ENCODE measurements at places on chromosomes 3 and 15.

DNA sequence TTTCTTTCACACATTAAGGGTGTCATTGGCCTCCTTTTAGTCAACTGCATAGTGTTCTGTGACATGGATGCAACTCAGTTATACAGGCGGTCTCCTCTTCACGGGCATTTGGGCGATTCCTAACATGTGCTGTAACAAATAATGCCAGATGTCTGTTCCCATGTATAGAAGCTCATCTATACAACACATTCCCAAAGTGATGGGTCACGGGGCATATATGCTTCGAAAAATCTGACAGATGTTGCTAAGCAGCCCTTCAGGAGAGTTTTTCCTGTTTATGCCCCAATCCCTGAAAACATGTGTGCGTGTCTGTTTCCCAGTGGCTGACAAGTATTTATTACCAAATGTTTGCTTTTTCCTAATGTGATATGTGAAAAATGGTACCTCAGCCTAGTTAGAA is 25.8 kb downstream of the LRRK1 start:
- DNase-seq = no peak

DNA sequence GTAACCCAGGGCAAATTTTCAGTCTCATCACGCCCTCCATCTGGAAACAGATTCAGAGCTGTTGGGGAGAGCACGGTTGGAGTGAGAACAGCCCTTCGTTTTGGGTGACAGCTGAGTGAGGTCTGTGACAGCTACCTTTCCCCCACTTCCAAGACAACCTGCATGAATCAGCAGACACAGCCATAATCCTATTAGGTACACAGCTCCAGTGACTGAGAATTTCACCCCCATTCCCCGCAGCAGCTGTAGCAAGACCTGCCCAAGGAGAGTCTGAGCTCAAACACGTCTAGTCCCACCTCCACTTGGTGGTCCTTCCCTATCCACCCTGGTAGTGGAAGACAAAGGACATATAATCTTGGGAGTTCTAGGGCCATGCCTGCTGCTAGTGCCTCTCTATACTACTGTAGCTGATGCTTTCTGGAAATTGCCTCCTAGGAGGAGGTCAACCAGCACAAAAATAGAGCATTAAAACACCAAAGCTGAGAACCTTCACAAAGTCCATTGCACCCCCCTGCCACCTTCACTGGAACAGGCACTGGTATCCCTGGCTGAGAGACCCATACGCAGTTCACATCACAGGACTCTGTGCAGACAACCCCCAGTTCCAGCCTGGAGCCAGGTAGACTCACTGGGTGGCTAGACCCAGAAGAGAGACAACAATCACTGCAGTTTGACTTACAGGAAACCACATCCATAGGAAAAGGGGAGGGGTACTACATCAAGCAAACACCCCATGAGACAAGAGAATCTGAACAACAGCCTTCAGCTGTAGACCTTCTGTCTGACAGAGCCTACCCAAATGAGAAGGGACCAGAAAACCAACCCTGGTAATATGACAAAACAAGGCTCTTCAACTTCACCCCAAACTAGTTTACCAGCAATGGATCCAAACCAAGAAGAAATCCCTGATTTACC is 448.6 kb upstream of the CBLB start:
- no peak for DNase-seq

DNA sequence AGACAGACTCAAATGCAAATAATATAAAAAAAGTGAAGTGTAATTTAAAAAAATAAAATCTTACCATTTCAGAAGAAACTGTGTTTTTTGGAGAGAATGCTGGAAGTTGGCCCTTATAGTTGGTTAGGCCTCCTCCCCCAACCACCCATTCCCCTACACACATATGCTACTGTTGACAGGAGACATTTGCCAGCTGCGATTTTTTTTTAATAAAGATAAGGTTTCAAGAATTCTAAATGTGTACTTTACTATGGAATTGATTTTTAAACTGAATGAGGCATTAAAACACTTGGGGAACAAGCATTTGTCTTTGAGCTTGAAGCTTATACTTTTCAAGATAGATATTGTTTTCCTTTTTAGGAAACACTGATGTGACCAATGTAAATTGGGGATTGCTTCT is 4.4 kb upstream of the SSR3 start:
- no peak for DNase-seq

GRCh38 chr15:61171209-61171608 is 57.9 kb downstream of the RORA start:
- no peak for DNase-seq

DNA sequence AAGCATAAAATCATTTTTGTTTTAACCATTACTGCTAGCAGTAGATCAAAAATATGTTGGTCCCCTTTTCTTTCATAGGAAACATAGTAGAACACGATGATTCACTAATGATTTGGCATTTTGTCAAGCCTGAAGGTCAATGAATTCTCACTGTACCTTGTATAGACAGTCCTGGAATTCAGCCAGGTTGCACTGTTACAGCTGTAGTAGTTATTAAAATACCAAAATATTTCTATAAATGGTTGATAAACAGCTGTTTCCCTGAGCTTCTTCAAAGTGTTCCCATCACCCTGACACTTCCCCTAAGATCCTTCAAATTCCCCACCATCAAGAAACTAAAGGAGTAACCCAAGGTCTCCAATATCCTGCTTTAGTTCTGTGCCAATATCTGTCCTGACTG is 200.9 kb downstream of the ATP8B4 start:
- no peak for DNase-seq

DNA sequence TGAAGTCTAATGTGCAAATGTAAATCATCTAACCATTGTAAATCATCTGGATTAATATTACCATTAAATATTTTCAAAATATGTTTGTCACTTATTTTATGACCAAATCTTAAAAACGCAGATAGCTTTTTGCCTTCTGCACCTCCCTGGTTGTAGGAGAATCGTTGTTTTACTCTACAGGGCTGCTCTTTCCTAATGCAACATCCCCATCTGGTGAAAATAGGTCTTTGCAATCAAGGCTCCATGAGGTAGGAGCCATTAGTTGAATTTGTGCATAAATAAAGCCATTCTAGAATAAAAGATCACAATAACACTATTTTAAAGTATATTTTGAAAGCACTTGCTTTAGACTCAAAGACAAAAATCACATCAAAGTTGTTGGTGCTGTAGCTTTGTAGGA is 535.6 kb upstream of the AGTR1 start:
- DNase-seq = no peak

GRCh38 chr3:69698728-69699127 is 40.5 kb upstream of the MITF start:
- DNase-seq = no peak

GRCh38 chr15:49877117-49877872 is 241.7 kb downstream of the ATP8B4 start:
- DNase-seq = no peak

DNA sequence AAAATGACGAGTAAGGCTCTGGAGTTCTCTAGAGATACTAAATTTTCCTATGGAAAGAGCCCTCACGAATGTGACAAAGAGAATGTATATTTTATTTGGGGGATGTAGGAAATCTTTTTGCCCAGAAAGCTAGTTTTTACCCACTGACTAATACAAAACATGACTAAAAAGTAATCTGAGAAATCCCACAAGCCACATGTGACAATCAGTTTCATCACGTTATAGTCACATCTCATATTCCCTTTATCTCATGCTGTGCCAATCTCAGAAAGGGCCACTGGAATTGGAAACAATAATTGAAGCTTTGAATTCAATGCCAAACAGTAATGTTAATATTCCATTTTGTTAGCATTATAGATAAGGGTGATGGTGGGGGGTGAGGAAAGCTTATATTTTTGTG is 509.0 kb upstream of the GOLIM4 start:
- no peak for DNase-seq

GRCh38 chr3:128488991-128489673 is 3.9 kb downstream of the GATA2 start:
- DNase-seq = peak; percentile 19

GRCh38 chr3:53807117-53807810 is 39.0 kb downstream of the CHDH start:
- DNase-seq = no peak

- no peak for DNase-seq
These were observed 89.0 kb downstream of the GHSR start for GRCh38 chr3:172359231-172359630.

GRCh38 chr3:37214076-37214475 is 39.7 kb upstream of the LRRFIP2 start:
- DNase-seq = no peak

GRCh38 chr3:105365081-105365390 is 1.7 kb upstream of the ALCAM start:
- DNase-seq = no peak

GRCh38 chr15:27101982-27102381 is 131.0 kb downstream of the GABRG3 start:
- no peak for DNase-seq

- DNase-seq = no peak
These were observed 620 bp upstream of the UBR1 start for GRCh38 chr15:43106486-43106829.

GRCh38 chr3:64911138-64911537 is 223.3 kb upstream of the ADAMTS9 start:
- DNase-seq = no peak

- no peak for DNase-seq
These were observed 46.9 kb downstream of the ARHGEF3 start for GRCh38 chr3:56754741-56755417.

DNA sequence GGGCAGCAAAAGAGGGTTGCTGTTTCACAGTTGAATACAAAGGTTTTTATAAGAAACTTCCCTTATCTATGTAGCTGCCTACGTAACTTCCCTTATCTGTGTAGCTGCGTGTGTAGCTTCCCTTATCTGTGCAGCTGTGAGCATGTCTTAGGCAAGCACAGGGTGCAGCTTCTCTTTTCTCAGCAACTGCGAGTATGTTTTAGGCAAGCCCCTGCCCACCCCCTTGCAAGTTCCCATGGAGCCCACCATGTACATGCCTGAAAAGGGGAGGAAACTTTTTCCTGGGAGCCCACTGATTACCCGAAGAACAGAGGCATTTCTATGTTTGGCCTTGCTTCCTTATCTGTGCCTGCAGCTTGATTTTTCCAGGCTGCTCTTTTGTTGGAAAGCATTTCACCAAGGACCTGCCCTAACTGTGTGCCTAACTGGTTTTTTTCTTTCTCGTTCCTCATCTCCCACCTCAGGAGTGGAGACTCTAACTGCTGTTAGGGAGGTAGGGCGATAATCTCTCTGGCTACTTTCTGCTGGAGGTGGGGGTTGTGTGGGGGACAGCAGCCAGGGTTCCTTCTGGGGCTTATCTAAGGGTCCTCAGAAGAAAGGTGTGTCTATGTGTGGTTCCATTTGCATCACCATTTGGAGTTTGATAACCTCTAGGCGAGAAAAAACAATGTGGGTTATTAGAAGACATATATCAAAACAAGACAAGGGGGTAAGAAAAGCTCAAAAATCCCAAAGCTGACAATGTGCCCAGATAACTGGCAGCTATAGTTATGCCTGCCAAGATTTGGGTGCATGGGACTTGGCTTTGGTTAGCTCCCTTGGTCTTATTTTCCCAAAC is 26.0 kb downstream of the SORD start:
- no peak for DNase-seq

DNA sequence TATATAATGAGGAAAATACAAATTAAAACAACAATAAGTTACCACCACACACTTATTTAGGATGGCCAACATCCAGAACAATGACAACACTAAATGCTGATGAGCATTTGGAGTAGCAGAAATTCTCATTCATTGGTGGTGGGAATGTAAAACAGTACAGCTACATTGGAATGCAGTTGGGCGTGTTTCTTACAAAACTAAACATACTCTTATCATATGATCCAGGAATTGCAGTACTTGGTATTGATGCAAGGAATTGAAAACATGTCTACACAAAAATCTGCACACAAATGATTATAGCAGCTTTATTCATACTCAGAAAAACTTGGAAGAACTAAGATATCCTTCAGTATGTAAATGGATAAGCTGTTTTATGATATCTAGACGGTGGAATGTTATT is 594.2 kb downstream of the ZBBX start:
- DNase-seq = no peak

- no peak for DNase-seq
These were observed 400.9 kb downstream of the PLOD2 start for GRCh38 chr3:145760036-145760435.

DNA sequence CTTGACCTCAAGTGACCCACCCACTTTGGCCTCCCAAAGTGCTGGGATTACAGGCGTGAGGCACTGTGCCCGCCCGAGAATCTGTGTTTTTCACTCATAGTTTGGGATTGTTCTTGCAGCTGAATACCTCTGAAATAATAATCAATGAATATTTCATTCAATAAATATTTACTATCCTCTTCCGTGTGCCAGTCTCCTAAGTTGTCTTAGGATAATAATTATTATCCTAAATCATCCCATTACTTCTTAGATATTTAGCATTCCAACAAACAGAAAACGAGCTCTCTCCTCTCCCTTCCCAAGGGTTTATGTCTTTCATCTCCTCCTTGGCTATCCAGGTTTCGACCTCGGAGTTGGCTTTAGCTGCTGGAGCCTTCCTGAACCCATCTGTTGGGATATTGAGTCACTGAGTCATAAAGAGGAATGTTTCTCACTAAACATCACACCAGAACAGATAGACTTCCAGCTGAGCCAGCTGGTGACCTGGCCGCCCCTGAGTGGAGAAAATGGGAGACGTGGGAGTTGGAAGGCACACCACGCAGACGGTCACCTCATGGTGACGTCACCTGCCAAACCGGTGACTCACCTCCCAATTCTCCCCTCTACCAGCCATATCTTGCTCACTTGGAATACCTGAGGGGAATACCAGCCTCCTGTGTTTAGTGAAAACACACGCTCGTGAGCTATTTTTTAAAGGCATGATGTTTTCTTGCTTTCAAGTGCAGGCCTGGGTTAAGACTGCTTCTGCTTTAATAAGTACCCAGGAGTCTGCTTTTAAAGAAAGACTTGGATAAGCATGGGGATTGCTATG is 43.9 kb downstream of the BHLHE40 start:
- DNase-seq = no peak

DNA sequence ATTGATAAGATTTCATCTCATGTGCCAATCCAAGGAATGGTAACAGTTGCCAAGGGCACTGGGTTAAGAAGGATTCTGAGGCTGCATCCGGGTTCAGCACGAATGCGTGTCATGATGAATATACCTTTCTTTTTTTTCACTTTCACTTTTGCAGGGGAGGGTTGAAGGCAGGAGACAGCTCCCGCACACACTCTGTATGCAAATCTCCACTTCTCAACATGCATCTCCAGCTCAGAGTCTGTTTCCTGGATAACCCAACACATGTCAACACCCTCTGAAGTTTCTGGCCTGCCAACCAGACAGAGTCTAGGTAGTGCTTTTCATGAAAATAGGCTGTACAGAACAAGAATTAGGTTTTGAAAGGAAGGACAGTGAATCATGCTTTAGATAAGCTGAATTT is 21.6 kb downstream of the B4GALT4 start:
- no peak for DNase-seq

GRCh38 chr15:83700082-83700481 is 46.2 kb downstream of the ADAMTSL3 start:
- no peak for DNase-seq

DNA sequence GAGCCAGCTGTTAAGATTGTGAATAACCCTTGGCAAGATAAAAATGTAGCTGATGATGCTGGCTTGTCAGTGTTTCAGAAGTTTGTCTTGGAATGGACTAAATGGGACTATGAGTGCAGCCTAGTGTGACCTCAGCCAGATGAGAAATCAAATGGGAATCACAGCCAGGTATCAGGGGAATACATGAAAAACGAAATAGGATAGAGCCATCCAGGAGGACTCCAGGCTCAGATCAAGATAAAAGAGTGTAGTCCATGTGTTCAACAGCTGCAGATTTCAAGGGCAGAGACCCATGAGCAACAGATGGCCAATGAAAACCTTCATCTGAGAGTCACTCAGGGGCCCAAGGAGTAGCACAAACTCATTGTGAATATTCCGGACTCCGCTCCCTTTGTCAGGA is 1080.9 kb upstream of the CADM2 start:
- DNase-seq = no peak

All from activated gamma-delta T cell (primary cell).